ENCODE measurements at places on chromosomes 3 and 15.

DNA sequence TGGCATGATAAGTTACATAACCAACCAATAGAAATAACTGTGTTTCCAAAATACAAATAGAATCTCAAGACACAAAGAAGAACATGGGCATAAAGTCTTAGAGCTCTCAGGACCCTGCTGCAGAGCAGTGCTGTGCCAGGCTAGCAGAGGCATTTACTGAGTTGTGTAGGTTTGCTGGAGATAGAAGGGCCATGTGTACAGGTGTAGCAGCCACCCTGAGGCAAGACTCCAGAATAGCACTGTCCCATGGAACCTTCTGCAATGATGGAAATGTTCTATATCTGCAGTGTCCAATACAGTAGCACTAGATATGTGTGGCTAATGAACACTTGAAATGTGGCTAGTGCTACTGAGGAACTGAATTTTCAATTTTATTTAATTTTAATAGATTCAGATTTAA is 267.0 kb upstream of the UMPS start:
- DNase-seq = no peak

- no peak for DNase-seq
Measured at GRCh38 chr3:143313025-143313892, 193.7 kb downstream of the CHST2 start.

DNA sequence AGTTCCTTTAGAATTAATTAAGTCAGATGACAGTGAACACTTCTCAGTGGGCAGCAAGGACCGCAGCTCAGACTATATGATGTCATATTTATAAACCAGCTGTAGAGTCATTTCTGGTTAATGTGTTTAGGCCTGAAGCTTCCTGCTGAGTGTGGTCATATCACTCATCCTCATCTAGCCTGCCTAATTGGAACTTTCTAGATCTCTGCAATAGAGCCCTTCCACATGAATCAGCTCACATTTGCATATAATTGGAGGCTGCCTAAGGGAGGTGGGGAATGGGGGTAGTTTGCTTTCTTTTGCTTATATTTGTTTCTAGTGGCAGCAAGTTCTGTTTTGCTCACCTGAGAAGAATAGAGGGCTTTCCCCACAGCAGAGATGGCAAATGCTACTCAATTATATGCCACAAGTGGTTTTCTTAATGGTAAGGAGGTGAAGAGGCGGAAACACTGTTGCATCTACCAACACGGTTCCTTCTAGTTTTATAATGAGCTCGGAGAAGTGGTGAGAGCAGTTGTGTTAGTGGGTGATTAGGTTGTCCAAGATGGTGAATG is 148.1 kb downstream of the KLHL25 start:
- peak; percentile 70 for DNase-seq

DNA sequence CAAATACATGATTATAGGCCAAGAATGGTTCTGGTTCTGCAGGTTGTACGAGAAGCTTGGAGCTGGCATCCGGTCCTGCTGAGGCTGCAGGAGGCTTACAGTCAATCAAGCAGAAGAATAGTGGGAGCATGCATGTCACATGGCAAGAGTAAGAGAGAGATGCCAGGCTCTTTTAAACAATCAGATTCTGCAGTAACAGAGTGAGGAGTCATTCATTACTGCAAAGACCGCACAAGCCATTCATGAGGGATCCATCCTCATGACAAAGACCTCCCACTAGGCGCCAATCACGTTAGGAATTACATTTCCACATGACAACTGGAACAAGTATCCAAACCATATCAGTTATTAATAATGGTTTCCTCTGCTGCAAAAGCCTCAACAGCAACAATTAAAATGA is 536.8 kb downstream of the CADM2 start:
- DNase-seq = no peak

DNA sequence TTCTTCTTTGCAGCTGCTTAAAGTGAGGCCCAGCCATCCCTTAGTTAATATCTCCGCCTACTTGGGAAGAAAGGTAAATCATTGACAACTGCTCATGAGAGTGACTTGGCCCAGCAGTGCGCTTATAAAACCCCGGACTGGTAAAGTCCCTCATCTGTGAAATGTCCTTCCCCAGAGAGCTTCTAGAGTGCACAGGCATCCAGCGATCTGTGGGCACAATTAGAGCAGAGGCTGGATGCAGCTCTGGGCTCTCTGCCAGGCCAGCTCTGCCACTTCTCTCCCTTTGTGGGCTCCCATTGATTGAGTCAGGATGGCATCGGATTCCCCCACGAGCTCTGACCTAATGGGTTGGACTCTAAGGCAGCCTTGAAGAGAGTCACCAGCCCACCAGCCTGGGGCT is 219.0 kb upstream of the LINGO1 start:
- DNase-seq = peak; percentile 73

DNA sequence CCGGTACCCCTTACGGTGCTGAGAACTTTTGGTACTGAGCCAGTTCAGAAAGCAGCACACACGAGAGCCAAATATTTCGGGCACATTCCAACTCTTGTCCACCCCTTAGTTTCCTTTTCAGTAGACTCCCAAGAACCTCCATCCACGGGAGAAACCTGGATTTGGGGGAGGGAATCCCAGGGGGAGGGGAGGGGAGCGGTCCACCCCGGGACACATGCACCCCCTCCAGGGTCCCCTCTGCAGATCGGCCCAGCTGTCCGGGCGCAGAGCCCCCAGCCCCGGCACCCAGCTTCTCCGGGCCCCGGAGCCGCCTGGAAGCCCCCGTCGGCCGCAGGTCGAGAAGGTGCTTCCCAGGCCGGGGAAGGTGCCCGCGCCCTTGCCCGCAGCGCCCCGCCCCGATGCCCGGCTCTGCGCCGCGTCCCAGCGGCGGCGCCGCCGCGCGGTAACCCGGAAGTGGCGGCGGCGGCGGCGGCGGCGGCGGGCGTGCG is 455 bp upstream of the ABHD17C start:
- peak; percentile 34 for DNase-seq

- no peak for DNase-seq
Measured at GRCh38 chr3:13748276-13748879, 131.5 kb downstream of the WNT7A start.

DNA sequence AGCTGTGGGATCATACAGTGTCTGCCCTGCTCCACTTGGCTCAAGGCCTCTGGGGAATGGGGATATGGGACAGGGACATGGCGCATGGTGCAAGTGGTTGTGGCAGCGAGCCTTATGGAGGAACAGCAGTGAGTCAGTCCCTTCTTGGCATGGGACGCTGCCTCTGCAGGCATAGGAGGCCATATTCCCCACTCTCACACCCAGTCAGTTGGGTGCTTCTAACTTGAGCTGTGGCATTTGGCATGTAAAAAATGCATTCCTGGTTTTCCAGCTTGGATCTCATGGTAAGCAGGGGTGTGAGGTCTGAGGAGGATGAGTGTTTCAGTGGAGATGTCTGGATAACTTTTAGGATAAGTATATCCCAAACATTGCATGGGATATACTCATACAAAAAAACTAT is 31.6 kb upstream of the UBE2Q2 start:
- peak; percentile 49 for DNase-seq

DNA sequence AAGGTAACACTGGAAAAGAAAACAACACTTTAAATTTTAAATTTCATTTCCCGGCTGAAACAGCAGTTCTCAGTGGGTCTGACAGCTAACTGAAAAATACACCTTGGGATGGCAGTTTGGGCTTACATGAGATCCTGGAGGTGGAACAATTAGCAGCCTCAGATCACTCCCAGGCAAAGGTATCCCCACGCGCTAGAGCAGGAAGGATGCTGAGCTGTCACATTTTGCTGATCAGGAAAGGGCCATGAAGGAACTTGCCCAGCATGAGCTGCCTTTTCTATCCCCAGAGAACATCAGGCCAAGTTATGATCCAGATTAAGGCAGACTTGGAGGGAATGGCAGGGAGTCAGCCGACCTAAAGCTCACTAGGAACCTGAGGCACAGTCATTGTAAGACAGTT is 204.8 kb upstream of the SLC2A2 start:
- no peak for DNase-seq

- DNase-seq = peak; percentile 32
Measured at GRCh38 chr15:51536965-51537574, 85.5 kb downstream of the DMXL2 start.

Data from myocyte (in vitro differentiated cells).